ENCODE measurements at places on chromosomes 1 and 21.

DNA sequence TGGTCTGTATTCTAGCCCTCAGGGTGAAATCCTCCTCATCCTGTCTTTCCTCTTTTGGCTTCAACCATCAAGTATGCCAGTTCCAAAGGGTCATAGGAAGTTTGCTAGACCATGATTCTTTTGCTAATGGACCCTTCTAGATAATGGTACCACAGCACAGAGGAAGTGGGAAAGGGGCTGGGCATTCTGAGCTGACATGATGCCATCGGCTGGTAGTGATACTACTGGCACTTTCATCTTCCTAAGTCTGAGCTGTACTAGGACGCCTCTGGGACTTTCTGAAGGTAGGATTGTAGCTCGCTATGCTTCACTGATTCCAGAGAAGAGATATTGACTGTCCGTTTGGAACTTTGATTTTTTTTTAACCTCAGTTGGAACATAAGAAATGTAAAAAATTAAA lies 11.4 kb downstream of the FASLG start:
- DNase-seq: no peak

GRCh38 chr1:74766579-74766978 lies 33.6 kb downstream of the TYW3 start:
- DNase-seq: no peak

DNA sequence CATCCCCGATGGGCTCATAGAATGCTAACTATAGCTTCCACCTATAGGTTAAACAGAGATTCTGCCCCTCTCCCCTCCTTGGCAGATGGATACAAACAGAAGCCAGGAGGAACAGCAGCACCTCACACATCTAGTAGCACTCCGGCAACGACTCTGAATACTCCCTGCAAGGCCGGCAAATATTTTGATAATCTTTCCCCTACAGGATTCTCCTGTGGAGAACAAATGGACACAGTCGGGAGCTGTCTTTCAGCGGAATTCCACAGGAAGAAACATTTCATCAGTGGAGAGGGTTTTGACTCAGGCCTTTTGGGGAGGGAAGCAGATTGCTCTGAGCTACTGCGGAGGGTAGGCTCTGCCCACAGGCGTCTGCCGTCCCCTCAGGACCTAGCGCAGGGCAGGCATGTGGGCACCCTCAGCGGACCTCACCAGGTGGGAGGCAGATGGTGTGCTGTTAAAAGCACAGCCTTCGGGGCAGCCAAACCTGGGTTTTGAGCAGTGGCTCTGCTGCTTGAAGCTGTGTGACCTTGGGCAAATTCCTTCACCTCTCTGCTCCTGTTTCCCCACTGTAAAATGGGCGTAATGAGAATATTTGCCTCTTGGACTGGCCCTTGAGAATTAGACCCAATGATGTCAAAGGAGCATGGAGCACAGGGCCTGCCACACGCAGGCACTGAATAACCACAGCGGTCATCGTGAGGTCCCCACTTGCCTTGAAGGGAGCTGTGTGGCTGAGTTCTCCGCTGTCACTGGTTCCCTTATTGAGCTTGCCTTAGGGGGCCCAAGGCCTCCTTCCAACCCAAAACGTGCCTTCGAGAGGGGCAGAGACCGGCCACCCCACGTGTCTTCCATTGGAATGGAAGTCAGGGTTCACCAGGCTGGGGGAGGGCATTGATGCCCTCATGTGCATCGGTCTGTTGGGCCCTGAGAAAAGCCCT lies 19.2 kb upstream of the BCAR3 start:
- DNase-seq: no peak

- DNase-seq: no peak
These were observed 54.2 kb downstream of the PTPRU start for GRCh38 chr1:29290414-29290985.

DNA sequence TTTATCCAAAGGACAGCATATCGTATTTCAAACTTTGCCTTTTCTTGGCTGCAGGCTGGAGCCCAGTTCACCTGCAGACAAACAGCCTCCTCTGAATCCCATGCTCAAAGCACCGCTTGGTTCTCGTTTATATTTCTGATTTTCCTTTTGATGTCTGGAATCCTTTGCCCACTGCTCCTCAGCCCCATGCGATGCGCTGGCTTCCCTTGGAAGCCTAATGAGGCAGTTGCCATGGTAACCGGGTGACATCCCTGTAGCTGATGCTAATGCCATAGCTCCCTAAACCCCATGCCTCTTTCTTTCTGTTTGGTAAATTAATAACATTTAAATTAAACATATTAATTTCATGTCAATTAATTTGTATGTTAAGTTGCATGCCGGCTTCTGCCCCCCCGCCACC lies 327.1 kb downstream of the PRDM2 start:
- peak; percentile 18 for DNase-seq

DNA sequence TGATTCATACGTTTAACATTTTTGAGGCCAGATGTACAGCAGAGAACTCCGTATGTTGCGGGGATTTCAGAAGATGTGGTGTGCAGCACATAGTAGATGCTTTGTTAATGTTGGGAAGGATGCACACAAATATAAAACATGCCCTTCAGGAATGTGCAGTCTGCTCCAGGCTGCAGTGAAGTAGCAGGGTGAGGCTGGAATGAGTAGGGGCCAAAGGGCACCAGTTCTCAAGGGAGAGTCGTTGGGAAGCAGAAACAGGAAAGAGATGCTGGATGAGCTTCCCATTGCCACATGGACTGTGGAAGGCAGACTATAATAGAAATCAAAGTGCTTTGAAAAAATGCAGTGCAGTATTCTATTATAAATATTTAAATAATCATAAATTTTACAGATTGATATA lies 126.9 kb downstream of the NOS1AP start:
- no peak for DNase-seq

DNA sequence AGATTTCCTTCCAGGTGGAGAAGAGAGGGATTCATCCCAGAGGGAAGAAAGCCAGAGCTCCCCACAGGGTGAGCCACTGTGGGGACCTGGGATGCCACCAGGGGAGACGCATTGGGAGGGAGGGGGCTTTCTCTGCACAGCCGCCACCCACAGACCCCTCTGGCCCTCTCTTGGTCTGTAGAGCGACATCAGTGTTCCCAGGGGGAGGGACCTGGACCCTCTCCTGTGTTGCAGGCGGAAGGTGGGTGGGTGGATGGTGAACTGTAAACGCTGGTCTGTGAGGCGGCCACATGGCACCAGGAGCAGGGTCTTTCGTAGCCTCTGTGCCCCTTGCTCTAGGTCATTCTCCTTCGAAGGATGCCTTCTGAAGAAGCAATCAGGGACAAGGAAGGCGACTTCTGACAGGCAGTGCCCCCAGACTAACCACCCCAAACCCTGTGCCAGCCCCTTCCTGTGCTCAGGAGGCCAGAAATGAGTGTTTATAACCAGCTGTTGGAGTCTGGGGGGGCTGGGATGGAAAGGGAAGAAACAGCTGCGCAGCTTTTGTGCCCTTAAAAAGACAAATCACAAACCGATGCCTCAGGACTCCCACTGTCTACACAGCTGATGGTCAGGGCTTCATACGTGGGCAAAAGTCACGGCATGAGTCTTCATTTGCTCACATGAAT lies 121.4 kb upstream of the ZBTB40 start:
- DNase-seq: no peak

DNA sequence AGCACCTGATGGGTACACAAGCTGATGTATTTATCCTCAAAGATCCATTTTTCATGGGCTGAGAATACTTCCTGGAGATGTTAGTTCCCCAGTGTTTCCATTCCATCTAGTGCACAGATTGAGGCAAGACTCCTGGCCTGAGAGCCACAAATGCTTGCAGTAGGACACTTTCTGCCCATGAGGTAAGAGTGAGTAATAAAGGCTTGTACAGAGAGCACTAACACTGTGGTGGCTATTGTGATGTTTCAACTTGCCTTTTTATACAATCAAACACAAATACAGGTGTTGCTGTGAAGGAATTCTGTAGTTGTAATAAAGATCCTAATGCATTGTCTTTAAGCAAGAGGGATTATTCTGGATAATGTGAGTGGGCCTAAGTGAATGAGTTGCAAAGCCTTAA lies 186.1 kb upstream of the ADAMTS5 start:
- no peak for DNase-seq

DNA sequence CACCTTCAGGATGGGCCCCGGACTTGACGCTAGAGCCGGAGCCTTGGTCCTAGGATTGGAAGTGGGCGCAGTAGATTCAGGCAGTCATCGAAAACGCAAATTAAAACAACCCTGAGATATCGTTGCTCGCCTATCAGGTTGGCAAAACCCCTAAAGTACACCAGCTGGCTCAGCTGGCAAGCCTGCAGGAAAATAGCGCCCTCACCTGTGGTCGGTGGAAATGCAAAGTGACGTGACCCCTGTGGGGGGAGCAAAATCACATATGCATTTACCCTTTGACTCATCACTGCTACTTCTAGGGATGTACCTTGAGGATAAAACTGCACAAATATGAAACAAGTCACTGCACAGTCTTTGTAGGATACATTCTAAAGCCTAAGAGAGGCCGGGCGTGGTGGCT lies 170.3 kb upstream of the TMEM51 start:
- DNase-seq: no peak

GRCh38 chr1:207952617-207953542 lies 42.0 kb upstream of the CD34 start:
- no peak for DNase-seq

DNA sequence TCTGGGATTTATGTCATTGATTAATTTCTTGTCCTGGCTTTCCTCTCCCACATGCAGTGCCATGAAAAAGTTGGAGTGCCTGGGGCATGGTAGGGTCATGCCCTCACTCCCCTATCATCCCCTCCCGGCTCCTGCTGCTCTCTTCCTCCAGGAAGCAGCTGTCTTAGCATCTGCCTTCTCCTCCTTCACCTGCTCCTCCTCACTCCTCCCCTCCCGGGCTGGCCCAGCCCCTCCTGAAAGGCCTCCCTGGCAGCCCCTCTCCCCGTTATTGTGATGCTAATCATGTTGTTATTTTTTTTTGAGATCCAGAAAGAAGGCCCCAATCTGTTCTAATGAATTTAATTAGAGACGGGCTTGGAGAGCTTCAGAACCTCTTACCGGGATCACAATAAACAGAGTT lies 36.3 kb upstream of the NFASC start:
- peak; percentile 70 for DNase-seq

GRCh38 chr1:116420417-116421200 lies 47.6 kb downstream of the ATP1A1 start:
- no peak for DNase-seq

- DNase-seq: no peak
These were observed 3.9 kb downstream of the NEGR1 start for GRCh38 chr1:72278461-72278860.

DNA sequence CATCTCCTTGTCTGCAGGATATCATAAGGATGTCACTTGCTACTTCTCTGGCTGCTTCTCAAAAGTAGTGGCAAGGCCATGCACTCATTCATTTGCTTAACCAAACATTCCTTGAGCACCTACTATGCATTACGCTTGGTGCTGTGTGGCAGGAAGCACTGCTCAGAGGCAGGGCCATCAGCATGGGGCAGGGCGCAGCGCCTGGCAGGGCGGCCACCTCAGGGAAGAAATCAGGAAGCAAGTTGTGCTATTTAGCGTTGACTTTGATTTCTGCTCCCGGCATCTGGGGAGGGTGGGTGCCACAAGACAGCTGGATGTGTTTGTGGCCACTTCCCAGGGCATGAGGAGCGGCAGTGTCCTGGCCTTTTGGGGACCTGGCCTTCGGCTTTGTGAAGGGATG lies 27.9 kb downstream of the PROK1 start:
- no peak for DNase-seq

DNA sequence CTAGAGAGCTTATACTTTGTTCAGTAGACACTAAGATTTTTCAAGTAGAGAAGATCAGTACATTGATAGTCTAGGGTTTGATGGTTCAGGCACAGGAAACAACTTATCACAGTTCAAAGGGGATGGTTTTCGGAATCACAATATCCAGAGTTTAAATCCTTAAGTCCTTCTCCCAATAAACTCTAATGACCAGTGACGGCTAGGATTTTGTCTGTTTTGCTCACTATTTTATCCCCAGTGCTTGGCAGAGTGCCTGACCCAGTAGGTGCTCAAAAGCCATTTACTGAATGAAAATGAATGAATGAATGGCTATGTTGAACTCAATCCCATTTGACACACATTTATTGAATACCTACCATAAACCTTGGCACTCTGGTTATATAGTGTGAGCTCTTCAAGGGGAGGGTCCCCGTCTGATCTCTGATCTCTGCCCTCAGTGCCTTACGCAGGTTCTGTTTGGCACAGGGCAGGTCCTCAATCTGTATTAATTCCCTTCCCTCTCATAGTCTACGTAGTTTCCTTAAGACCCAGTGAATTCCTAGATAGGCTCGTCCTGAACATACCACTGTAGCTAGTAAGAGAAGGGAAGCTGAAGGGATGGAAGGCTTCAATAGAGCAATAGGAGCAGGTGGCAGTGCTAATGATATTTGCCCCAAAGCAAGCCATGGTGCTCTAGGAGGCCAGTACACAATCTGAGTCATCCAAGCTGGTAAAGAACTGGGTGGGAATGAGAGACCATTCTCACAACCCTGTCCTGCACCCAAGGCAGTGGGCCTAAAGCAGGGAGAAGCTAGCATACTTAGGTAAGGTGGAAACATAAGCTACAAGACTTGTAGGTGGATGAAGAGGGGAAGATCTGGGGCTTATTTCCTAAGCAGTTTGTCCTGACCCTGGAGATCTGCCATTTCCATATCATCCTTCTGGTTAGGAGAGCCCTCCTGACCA lies 53.4 kb downstream of the DMAP1 start:
- no peak for DNase-seq

DNA sequence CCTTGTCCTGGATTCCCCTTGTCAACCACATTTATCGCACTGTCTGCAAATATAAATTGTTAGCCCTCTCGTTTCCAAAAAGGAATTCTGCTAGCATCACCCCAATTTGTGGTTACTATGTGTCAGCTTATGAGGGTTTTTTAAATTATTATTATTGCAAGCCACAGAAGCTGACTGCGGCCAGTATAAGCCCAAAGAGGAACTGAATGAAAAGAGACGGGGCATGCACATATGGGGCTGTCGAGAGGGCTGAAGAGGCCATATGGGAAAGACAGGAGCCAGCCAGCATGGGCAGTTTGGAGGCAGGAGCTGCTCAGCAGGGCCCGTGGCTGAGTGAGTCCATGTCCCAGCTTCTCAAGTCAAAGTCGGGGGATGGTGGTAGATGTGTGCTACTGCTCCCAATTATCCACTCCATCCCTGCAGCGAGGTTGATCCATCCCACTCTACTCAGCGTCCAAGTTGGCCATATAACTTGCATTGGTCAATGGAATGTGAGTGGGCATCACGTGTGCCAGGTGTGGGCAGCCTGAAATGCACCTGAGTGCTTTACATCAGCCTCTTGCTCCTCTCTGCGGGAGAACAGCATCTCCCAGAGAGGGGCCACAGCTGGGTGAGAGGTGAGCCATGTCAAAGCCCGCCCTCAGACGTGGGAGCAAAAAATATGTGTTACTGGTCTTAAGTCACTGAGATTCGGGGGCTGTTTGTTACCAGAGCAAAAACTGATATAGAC lies 37.6 kb upstream of the LDLRAP1 start:
- DNase-seq: no peak
